ENCODE measurements at places on chromosomes 12 and 14. TPM values are rescaled to one million over a fixed set of nuclear protein-coding genes. Genes with fewer than 3 reads are reported as not detected.

The FAM186B gene
- 1.1 TPM for total RNA-seq

The ADAMTS20 gene
- total RNA-seq, result not detected

DNA sequence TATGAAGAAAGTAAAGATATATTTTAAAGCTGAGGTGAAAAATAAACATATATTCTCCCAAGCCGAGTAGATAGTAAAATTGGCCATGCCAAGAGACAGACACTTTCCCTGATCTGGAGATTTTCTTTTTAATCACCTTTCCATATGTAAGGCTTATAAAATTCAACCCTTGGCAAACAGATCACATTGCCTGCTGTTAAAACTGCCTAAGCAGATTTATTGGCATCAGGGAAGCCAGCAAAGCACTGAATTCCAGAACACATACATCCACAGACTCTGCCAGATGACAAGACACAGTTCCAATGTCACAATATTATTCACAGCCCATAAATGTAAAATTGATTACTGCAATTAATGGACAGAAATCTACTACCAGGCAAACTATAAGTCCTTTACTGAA is 78.2 kb upstream of the GARIN2 start:
- H3K27me3 ChIP-seq, result no peaks in the 10 kb centered on the region
- no peaks in the 10 kb centered on the region for H3K36me3 ChIP-seq
- no peak overlapping the region for H3K27ac ChIP-seq
- H3K4me1 ChIP-seq, result no peaks in the 10 kb centered on the region
- no peak overlapping the region for H3K4me3 ChIP-seq

DNA sequence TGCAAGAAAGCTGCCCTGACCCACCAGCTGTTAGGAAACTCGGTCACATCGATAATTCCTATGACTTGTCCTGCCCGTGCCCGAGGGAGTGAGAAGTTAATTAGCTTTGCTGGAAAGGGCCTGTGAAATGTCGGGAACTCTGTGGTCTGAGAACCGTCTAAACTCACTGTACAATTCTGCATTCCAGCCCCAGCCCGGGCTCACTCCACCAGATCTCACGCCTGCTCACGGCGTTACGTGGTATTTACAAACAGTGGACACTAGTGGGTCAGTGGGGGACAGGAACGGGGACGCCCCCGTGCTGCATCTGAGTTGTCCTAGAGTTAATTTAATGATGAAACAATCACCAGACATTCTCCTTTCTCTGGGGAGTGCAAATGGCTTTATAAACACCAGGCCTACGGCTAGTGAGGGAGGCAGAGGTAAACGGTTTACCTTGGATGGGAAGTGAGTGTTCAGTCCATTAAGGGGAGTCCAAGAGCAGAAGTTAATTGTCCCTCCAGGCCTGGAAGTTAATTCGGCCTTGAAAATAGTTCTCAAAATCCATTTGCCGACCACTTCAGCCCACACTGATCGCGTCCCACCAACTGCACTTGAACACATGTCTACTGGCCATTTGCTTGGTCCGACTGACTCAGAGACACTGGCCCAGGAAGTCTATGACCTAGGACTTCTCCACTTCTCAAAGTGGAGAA is 93.5 kb upstream of the MED13L start:
- peaks cover 11% of the 10 kb centered on the region for H3K4me1 ChIP-seq
- no peaks in the 10 kb centered on the region for H3K36me3 ChIP-seq
- no peak for DNase-seq
- H3K27me3 ChIP-seq, result no peaks in the 10 kb centered on the region
- H3K4me3 ChIP-seq, result no peak overlapping the region

GRCh38 chr12:123267991-123268843 is 3.4 kb downstream of the CDK2AP1 start:
- H3K4me1 ChIP-seq, result peaks cover 21% of the 10 kb centered on the region
- no peaks in the 10 kb centered on the region for H3K36me3 ChIP-seq
- DNase-seq, result no peak

GRCh38 chr12:124453419-124454351 is 113.7 kb downstream of the NCOR2 start:
- H3K4me1 ChIP-seq, result peaks cover 36% of the 10 kb centered on the region
- no peaks in the 10 kb centered on the region for H3K27me3 ChIP-seq
- DNase-seq, result peak; percentile 46
- H3K4me3 ChIP-seq, result no peak overlapping the region
- H3K27ac ChIP-seq, result peak overlapping the region; percentile 68

- H3K4me3 ChIP-seq, result no peak overlapping the region
- H3K27me3 ChIP-seq, result no peaks in the 10 kb centered on the region
- H3K27ac ChIP-seq, result peak overlapping the region; percentile 32
- peaks cover 22% of the 10 kb centered on the region for H3K4me1 ChIP-seq
- peak; percentile 81 for DNase-seq
Measured at GRCh38 chr12:52879394-52880351, 25.2 kb downstream of the KRT8 start.

All from thyroid gland (tissue), 4 donors.